ENCODE measurements at places on chromosomes 4 and X.

- DNase-seq = no peak
These were observed 329.4 kb upstream of the PCDH18 start for GRCh38 chr4:137861682-137862081.

- no peak for DNase-seq
These were observed 40.8 kb upstream of the QRFPR start for GRCh38 chr4:121421594-121421993.

DNA sequence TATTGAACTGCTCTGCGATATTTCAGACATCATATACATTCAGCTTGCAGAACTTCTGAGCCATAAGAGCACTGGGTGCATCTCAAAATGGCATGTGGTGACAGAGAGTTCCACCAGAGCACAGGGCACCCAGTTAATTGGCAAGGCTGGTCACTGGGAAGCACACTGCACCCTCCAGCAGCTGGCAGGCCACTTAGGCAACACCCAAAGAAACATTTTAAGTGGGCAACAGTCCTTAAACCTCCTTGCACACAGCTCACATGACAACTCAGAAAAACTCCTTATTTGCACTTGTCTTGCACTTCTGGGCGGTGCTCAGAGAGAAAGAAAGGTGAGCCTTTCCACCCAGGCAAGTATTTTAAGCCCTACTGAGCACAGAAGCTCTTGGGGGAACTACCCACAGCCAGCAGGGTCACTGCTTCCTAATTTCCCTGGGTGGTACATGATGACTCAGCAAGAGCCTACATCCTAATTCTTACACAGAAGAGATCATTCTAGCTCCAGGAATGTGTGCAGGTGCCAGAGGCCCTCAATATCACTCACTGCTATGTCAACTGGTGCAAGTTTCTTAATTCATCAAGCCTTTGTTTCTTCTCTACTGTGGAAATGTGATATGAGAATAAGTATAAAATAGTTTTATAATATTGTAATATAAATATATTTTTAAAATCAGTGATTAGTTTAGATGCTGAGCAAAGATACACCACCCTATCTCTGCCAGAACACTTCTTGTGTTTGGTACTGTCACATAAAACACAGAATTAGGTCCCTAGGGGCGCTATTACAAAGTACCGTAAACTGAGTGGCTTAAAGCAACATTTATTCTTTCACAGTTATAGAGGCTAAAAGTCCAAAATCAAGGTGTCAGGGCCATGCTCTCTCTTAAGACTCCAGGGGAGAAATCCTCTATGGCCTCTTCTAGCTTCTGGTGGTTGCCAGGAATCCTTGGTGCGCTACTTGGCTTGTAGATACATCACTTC lies 155.1 kb upstream of the PPARGC1A start:
- no peak for DNase-seq

GRCh38 chr4:42953321-42953720 lies 60.8 kb downstream of the GRXCR1 start:
- no peak for DNase-seq

DNA sequence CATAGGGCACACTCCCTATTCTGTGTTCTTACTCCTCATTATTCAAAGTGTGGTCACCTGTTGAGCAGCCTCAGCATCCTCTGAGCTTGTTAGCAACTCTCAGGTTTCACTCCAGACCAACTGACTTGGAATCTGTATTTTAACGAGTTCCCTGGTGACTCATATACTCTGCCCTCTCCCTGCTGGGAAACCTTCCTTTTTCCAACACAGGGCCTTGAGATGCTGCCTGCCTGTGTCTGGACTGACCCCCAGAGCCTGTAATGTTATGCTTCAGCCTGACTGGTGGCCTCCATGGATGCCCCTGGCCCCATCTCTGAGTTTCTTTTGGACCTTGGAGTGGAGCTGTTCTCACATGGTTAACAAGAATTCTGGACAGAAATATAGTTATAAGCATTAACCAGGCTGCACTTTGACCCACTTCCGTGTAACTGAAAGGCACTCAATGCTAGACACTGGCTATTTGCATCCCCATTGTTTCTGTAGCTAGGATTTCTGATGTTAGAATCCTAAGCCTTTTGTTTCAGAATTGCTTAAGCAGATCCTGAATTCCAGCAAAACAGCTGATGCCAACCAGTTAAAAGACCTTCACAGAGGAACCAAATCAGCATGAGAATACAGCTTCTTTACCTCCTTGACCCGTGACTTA lies 262.6 kb downstream of the STIM2 start:
- no peak for DNase-seq

- DNase-seq = no peak
These were observed 18.8 kb upstream of the C4orf36 start for GRCh38 chr4:86910820-86911684.

GRCh38 chr4:102344520-102344953 lies 745 bp downstream of the SLC39A8 start:
- DNase-seq = no peak

GRCh38 chrX:12115377-12115776 lies 22.9 kb upstream of the FRMPD4 start:
- no peak for DNase-seq

- peak; percentile 68 for DNase-seq
These were observed 105.7 kb downstream of the PSAPL1 start for GRCh38 chr4:7328913-7329638.

- no peak for DNase-seq
These were observed 17.4 kb downstream of the JADE3 start for GRCh38 chrX:46929439-46930261.

DNA sequence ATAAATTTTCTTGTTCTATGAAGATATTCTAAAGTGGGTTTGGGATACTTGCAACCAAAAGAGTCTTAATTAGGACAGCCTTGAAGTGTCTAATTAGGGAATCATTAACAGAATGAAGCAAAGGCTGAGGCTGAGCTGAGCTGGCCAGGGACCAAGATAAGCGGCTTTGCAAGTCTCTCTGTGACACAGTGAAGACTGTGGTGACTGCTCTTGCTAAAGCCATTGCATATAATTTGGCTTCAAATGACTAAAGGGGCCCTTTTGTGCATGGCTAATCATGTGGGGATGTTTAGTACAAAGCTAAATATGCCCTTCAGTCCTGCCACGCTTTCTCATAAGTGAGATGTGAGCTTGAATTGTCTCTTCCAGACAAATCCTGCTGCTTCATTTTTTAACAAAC lies 31.2 kb upstream of the GYPA start:
- no peak for DNase-seq

DNA sequence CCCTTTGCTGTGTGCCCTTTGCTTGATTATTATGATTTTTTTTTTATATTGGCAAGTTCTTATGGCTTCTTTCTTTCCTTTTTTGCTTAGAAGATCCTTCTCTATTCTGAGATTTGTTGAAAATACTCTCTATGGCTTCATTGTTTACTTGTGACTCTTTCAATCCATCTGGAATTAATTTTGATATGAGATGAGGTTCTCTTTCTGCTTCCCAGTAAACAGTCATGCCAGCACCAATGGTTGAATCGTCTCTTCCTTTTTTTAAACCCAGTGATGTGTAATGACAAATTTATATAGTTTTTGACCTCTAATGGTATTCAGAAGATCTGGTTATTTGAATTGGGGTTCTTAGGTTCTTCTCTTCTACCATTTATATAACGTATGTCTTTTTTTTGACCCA lies 121.8 kb downstream of the ARHGAP10 start:
- no peak for DNase-seq

DNA sequence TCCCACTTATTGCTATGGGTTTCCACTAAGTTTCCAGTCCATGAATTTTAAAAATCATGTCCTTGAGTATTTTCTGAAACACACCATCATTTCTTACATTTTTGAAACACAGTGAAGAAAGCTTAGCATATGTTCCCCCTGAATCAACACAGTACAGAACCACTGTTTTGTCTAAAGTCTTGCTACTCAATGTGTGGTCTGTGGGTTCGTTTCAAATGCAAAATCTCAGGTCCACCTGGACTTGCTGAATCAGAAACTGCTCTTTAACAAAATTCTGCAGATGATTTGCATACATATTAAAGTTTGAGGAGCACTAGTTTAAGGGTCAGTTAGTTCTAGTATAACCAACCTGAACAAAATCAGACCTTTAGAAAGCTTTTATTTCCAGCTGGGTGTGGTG lies 60.4 kb downstream of the SUPT20HL2 start:
- no peak for DNase-seq

GRCh38 chr4:75107755-75108612 lies 175.1 kb downstream of the PARM1 start:
- DNase-seq = no peak

All from brain pericyte (primary cell).